ENCODE measurements at places on chromosomes 5 and 9. TPM values are rescaled to one million over a fixed set of nuclear protein-coding genes. Genes with fewer than 3 reads are reported as not detected.

GRCh38 chr5:34585601-34586104 is 70.5 kb upstream of the RAI14 start:
- DNase-seq: no peak

Gene ZNF483
- 7.8 TPM for total RNA-seq

Gene PCDHGA6
- 0.33 TPM for total RNA-seq

Gene GARIN3
- not detected for total RNA-seq

Gene ANKRD18B
- total RNA-seq: not detected
